Hepatocyte (in vitro differentiated cells): ENCODE measurements at places on chromosomes 1 and 21. TPM values are rescaled to one million over a fixed set of nuclear protein-coding genes. Genes with fewer than 3 reads are reported as not detected.

GRCh38 chr21:24681456-24681855 lies 925.8 kb downstream of the MRPL39 start:
- DNase-seq: no peak

DNA sequence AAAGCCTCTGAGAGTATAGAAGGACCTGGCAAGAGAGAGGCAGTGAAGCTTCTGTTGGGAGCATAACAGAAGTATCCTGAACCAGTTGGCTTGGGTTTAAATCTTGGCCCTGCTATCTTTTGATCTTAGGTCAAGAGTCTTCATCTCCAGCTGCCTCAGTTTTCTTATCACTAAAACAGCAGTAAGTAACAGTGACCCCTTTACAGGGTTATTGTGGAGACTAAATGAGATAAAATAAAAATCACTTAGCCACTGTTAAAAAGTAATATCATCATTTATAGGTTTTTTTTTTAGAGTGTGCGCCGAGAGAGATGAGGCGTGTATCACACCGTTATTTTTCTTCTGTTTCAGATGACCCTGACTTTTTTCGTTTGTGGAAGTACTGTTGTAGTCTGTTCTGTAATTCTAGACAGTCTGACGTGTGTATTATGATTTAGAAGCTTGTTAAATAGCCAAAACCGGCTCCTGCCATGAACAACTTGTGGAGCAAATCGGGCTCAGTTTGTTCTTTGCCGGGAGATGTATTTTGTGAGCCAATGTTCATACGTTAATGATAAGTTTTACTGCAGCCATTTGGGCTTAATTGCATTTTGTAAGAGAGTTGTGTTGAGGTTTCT lies 1.1 kb downstream of the THRAP3 start:
- DNase-seq: no peak

DNA sequence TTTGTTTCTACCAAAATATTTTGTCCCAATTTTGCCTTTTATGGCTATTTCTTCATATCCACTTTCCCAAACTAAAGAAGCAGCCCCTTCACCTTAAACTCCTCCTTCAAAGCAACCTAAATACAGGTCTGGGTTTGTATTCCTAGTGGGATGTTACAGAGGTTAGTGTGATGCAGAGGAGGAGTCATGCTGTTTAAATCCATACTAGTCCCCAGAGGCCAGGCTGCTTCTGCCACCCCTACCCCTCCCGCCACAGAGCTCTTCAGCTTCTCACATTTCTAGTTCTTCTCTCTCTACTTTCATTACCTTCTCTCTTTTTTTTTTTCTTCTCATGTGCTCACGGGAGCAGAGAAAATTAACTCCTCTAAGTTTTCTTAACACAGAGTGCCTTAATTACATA lies 29.3 kb downstream of the SELL start:
- no peak for DNase-seq

- no peak for DNase-seq
These were observed 208.1 kb downstream of the TGFB2 start for GRCh38 chr1:218553197-218553596.

- no peak for DNase-seq
These were observed 21.6 kb downstream of the VWA5B1 start for GRCh38 chr1:20312310-20312709.

DNA sequence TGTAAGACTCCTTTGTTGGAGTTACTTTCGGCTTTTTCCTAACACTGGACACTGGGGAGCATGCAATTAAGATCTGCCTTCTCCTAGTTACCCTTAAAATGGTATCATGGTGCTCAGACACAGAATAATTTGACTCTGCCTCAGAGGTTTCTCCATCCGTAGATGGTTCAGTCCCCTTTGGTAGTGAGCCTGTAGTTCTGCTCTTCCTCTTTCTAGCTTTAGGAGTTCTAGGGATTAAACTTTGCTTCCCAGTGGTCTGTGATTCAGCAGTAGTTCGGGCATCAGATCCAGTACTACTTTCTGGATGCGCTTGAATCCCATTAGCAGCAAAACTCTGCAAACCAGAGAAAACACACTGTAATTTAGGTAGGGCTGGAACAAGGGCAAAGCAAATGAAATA lies 1.5 kb downstream of the DNTTIP2 start:
- DNase-seq: no peak

GRCh38 chr1:15322648-15323350 lies 75.8 kb downstream of the FHAD1 start:
- no peak for DNase-seq

GRCh38 chr21:36422279-36423098 lies 37.3 kb downstream of the CHAF1B start:
- peak; percentile 72 for DNase-seq

CD5L gene
- not detected in 2 replicates for polyA plus RNA-seq

DNA sequence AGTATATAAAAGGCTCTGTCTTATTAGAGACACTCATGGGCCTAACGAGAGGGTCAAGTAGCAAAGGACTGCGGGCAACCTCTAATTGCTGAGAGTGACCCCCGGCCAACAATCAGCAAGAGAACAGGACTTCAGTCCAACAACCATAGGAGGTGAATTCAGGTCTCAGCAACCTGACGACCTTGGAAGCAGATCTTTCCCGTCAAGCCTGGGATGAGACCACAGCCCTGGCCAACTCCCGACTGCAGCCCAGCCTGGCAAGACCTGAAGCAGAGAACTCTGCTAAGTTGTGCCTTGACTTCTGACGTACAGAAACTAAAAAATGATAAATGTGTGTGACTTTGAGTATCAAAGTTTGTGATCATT lies 5.7 kb downstream of the ECHDC2 start:
- DNase-seq: no peak

DNA sequence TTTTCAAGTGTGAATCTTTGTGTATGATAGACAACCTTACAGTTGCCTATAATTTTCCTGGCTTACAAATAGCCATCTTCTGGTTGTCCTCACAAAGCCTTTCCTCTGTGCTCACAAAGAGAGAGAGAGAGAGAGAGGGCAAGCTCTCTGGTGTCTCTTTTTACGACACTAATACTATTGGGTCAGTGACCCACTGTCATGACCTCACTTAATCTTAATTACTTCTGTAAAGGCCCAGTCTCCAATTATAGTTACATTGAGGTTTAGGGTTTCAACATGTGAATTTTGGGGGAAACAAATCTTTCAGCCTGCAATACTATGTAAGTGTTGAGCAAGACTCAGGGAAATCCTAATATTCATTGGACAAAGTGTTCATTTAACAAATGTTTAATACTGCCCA lies 167.4 kb upstream of the COL11A1 start:
- DNase-seq: no peak

DNA sequence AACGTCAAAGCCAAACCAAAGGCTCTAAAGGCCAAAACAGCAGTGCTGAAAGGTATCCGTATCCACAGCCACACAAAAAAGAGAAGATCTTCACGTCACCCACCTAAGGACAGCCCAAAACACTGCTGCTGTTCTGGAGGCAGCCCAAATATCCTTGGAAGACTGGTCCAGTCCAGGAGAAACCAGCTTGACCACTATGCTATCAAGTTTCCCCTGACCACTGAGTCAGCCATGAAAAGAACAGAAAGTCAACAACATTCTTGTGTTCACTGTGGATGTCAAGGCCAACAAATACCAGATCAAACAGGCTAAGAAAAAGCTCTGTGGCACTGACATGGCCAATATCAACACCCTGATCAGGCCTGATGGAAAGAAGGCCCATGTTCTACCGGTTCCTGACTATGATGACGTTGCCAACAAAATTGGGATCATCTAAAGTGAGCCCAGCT lies 32.1 kb downstream of the ARID4B start:
- peak; percentile 13 for DNase-seq

DNA sequence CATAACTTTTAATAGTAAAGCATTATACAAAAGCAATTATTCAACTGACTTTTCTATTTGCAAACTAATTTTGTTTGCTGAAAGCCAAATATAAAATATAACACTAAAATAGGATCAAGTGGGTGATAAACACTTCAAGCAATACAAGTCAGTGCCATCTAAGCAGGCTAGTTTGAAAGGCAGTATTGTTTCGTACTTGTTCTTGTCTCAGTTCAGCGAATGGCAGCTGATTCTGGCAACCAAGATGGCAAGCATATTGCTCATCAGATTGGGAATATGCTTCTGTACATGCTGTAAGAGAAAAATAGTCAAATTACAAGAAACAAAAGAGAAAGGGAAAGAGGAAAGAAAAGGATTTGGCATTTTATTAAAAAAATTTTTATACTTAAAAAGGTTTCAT lies 7.5 kb downstream of the TMEM59 start:
- DNase-seq: no peak

PTGFRN gene
- polyA plus RNA-seq: 16.0 and 16.6 TPM in 2 replicates

GRCh38 chr1:9183898-9184297 lies 50.7 kb upstream of the H6PD start:
- no peak for DNase-seq

DNA sequence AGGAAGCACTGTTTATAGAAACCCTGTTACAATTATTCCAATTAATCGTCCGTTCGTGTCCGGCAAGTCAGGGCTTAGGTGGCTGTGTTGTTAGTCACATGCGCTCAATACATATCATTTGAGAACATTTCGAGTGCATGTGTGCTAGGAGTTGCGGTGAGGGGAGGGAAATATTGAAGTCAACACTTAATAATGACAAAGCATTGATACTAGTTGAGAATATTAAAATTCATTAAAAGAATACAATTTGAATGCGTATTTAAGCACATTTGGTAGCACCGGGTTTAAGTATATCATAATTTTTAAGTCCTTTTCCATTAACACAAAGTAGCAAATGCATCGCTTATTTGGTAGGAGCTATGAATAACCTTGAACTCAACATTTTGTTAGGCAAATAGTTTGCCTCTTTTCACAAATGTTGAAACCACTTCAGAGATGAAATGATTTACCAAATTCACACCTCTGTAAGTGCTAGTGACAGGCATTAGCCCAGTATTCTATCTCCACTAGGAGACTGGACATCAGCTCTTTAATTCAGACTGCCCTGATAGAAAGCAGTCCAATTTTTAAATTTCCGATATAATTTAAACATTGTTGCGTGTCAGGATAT lies 1.1 kb upstream of the SERBP1 start:
- DNase-seq: no peak

DNA sequence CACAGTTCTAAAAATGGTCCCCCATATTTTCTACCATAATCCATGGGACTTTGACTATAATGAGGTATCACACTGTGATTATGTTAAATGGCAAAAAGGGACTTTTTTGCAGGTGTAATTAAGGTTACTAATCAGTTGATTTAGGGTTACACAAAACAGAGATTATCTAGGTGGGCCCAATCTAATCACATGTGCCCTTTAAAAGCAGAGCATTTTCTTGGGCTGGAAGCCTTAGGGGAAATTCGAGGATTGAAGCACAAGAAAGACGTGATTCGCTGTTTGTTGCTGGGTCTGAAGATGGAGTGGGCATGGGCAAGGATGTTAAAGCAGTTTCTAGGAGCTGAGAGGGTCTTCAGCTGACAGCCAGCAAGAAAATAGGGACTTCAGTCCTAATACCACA lies 13.4 kb downstream of the RAVER2 start:
- DNase-seq: no peak

GRCh38 chr1:32759997-32760623 lies 57.0 kb downstream of the YARS1 start:
- peak; percentile 98 for DNase-seq

- DNase-seq: peak; percentile 54
These were observed 738 bp upstream of the CDC42BPA start for GRCh38 chr1:227318853-227319607.

UBE2U gene
- polyA plus RNA-seq: 0.21 TPM in 1 of 2 replicates, not detected in the other

DNA sequence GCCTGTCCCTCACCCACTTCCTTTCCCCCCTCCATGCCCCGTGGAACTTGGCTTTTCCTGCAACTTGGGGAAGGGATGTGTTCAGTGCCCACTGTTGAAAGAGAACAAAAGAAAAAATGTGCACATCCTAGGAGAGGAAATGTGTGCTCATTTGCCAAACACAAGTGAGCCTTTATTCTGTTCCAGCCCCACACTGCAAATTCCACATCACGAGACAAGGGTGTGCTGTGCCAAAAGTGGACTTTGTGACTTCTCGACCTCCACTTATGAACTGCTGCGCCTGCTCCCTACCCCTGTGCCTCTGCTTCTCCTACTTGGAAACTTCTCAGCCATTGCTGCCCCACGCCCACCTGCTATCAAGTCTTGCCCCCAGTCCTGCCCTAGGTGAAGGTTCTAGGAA lies 97.0 kb upstream of the GRIK3 start:
- DNase-seq: no peak

TMEM269 gene
- 0.12 TPM in 1 of 2 replicates, not detected in the other for polyA plus RNA-seq

DNA sequence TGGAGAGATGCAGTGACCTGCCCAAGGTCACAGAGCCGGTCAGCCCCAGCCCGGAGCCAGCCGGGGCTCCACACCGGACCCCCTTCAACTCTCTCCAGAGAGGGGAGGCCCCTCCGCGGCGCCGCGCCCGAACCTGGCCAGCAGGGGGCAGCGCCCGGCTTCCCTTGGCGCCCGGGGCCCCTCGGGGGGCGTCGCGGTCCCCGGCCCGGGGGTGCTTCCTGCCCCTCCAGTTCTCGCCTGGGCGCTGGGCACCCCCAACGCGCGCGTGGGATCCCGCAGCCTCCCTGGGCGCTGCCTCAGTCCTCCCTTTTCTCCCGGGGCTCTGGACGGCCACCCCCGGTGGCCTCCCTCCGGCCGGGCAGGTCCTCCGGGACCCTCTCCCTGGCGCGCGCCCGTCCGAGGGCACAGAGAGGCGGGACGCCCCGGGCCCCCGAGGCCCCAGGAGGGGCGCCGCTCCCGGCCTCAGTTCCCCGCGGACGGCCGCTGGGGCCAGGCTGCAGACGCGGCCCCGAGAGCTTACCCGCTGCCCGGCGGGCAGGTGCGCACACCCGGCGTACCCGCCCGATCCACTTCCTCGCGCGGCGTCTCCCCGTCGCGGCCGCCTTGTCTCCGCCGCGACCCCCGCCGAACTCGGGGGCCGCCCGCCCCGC lies 406 bp downstream of the HTR1D start:
- DNase-seq: peak; percentile 54

GRCh38 chr1:21956720-21957552 lies 19.8 kb upstream of the HSPG2 start:
- DNase-seq: peak; percentile 74

- peak; percentile 51 for DNase-seq
These were observed 7.8 kb downstream of the NUAK2 start for GRCh38 chr1:205313563-205314308.

DNA sequence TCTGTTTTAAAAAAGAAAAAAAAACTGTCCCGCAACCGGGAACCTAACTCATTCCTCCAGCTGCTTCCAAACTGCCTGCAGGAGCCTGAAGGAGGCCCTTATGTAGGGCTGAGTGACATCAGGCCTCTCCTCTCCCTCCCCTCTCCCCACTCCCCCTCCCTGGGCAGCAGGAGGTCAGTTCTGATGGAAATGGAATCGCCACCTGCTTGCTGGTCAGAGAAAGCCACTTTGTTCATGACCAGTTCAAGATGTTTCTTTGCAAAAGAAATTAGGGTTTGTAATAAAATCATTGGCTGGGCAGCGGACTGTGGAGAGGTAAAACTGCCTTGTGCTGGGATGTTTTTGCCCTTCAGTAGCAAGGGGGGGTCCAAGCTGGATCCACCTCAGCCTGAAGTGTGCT lies at the start of gene MAP1LC3C:
Gene MAP1LC3C (minus strand): TSS at position 73 of the 400 bp plus-strand sequence. CDS start 90 bp downstream, outside the sequence.
- DNase-seq: no peak
